Activated CD8-positive, alpha-beta memory T cell treated with anti-CD3 and anti-CD28 coated beads for 1 hour (primary cell): ENCODE measurements at places on chromosomes 7 and 10.

DNA sequence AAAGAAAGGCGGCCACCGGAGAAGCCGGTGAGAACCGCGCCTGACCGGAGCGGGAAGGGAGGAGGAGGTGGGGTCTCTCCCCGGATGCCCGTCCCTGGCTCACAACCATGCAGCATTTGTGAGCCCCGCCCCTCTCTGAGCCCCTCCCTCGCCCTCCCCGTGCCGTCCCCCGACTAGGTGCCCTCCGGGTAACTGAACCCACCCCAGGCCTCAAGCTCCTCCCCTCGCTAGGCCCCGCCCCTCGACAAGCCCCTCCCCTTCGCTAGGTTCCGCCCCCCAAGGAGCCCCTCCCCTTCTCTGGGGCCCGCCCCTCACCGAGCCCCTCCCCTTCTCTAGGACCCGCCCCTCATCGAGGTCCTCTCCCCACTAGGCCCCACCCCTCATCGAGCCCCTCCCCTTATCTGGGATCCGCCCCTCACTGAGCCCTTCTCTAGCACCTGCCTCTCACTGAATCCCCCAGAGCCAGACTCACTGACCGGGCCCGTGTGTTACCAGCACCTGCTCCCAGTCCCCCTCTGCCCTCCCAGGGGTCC, 42.2 kb upstream of the HSPB1 start:
- DNase-seq = no peak

- DNase-seq = no peak
Measured at GRCh38 chr10:13247784-13248183, 13.6 kb upstream of the UCMA start.

GRCh38 chr7:134350709-134351108, 34.0 kb upstream of the SLC35B4 start:
- no peak for DNase-seq

GRCh38 chr10:94108200-94108599, 114.5 kb downstream of the PLCE1 start:
- DNase-seq = no peak

DNA sequence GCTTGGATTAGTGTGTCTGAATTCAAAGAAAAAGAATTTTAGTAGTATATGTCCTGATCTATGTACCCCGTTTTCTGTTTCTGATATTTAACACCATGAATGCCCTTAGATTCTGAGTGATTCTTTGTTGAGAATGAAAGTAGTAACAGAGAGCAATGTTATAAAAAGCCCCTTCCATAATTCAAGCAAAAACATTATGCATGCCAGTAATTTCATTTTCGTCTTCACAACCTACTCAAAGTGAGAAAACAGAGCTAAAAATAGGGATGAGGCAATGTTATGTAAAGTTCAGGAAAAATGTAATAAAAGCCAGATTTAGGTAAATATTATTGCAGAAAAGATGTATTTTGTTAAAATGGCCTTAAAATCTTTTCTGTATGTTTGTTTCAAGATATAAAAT, 28.1 kb downstream of the PTPRZ1 start:
- DNase-seq = no peak

DNA sequence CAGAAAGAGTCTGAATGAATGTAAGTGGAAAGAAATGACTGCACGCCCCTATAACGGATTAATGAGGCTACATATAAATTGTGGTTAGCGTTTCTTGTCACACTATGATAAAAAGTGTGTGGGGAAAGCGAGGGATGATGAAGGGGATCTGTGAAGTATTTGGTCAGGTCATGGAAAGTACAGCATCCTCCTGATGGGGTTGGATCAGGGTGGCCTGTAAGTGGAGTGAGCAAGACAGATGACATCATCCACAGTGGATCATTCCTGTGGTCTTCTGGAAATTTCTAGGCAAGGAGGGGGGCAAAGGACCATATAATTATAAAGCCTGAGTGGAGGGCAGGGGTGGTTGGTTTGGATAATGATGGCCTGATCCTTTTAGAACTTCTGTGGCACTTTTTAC, 606.0 kb downstream of the INHBA start:
- no peak for DNase-seq

- DNase-seq = no peak
Measured at GRCh38 chr7:150745876-150746275, 8.7 kb downstream of the GIMAP5 start.
